ENCODE measurements at places on chromosomes 1 and 21.

- no peak for DNase-seq
Measured at GRCh38 chr1:193787061-193787460, 600.6 kb upstream of the B3GALT2 start.

GRCh38 chr1:230823931-230824381 lies 44.4 kb downstream of the C1orf198 start:
- DNase-seq: no peak

- DNase-seq: no peak
Measured at GRCh38 chr1:154867841-154868605, 2.1 kb downstream of the KCNN3 start.

- no peak for DNase-seq
Measured at GRCh38 chr21:39587376-39587775, 25.4 kb upstream of the B3GALT5 start.

- no peak for DNase-seq
Measured at GRCh38 chr1:62395291-62395690, 41.6 kb upstream of the USP1 start.

GRCh38 chr1:12505231-12505630 lies 112.8 kb downstream of the DHRS3 start:
- no peak for DNase-seq

- DNase-seq: no peak
Measured at GRCh38 chr21:29549614-29550013, 250.9 kb downstream of the BACH1 start.

- DNase-seq: no peak
Measured at GRCh38 chr1:154808261-154808908, 61.7 kb downstream of the KCNN3 start.

- peak; percentile 65 for DNase-seq
Measured at GRCh38 chr1:20100632-20101355, 18.5 kb downstream of the PLA2G2D start.

DNA sequence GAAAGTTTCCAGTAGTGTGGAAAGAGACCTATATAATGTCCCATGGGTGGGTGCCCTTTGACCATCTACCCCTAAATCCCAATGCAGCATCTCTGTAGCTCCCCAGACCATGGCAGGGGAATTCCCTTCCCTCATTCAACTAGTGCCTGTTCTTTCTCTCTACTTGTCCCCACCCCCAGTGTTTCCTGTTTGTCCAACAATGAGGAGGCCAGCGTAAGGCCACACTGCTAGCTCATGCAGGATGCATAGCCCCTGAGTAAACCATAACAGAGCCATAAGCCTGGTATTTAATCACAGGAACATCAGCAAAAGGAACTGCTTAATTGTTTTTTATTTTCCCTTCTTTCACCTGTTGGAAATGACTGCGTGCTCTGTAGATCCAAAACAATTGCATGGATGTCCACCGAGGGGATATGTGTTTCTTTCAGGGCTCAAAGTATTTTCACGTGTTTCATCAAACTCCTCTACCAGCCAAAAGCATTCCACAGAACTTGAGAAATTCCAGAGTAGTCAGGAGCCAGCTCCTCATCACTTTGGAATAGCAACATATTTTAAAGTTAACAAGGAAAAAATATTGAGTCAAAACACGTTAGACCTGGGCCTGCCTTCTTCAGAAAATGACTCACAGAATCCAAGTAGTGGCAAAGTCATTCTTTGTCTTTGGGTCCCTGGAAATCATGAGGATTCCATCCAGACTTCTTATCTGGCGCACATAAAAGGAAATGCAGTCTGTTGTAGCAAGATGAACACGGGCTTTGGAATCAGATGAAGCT lies 162.5 kb upstream of the SGIP1 start:
- no peak for DNase-seq

GRCh38 chr1:179047636-179047997 lies 21.9 kb downstream of the FAM20B start:
- DNase-seq: no peak

- peak; percentile 2 for DNase-seq
Measured at GRCh38 chr1:117181630-117182041, 29.1 kb downstream of the VTCN1 start.

DNA sequence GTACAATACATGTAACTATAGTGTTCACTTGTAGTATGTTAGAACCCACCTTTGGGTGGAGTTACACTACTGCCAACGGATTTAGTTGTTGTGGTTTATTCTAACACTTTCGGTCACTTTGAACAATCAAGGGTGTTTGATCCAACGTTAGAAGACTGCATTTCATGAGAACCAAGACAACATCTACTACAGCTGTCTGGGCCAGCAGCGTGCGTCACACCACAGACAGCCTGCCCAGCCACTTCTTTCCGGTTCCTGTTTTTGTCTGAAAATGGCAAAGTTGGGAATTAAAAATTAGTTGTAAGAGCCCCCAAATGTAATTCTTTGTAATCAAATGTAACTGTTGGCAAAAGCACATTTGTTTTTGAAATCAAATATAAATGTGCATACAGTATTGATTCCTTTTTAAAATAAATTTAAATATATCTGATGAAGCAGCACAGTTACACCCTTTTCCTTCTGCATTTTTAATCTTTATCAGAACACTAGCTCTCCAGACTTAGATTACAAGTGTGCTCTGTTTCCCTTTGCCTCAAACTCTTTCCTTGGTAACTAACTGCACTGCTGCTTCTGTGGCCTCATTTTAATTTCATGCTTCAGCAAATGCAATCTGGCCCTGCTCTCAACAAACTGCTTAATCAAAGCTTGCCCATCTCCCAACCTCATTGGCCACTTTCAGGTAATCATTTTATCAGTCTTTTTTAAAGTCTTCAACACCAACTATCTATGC lies 86.6 kb upstream of the DPH5 start:
- peak; percentile 77 for DNase-seq

DNA sequence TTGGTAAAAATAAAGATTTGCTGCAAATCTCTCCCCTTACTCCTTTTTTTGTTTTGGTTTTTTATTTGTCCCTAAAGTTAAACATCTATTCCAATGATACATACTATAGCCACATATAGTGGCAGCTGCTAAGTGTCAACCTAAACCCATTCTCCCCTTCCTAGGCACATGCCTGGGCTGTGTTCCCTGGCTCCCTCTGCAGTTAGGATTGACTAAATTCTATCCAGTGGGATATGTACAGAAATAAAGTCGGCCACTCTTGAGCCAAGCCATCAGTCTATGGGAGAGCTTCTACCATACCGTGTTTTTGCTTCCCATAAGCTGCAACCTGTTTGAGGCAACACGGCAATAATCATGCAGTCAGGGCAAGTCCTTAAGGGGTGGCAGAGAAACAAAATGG lies 23.6 kb downstream of the MCOLN3 start:
- no peak for DNase-seq

DNA sequence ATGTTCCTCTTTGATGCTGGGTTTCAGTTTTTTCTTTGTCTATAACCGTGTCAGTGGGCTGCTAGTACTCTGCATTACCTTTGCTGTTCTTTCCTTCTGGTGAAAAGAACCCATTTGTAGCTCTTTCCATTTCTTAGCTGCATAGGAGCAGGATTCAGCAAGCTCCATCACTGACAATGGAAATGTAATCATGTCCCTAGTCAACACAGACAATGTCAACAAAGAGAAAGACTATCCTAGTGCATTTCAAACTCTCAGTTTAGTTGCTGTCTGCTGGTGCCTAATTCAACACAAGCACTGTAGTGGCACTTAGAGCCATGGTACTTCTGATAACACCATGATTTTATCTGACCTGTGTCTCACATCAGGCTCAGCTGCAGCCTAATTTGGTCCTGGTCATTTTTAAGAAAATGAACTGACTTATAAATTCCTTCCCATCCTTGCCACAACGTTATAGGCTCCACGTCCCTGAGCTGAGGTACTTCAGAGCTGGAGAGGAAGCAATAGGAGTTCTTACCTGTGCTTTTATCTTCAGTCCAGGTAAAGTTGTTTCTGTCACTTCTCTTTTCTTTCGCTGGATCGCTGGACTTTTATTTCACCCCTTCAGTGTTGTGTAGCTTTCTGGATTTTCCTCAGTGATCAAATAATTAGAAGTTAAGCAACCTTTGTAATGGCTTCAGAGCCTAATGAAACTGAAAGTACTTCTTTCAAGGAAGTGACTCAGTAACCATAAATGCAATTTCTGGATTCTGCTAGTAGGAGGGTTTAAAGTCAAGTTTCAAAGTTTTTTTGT lies at the start of gene GBP3:
TSS of gene GBP3 (minus strand) at position 700 of the 793 bp plus-strand sequence. CDS start 2,145 bp downstream, outside the sequence.
- peak; percentile 85 for DNase-seq

DNA sequence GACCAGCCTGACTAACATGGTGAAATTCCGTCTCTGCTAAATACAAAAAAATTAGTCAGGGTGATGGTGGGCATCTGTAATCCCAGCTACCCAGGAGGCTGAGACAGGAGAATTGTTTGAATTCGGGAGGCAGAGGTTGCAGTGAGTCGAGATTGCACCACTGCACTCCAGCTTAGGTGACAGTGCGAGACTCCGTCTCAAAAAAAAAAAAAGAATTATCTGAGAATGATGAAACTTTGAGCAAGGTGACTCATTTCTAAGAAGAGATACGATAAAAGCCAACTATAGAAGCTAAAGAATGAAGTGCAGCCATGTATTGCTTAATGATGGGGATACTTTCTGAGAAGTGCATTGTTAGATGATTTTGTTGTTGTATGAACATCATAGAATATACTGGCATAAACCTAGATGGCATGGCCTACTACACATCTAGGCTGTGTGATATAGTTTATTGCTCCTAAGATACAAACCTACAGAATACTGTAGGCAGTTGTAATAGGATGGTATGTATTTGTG lies 64.7 kb downstream of the SNRPE start:
- peak; percentile 54 for DNase-seq

DNA sequence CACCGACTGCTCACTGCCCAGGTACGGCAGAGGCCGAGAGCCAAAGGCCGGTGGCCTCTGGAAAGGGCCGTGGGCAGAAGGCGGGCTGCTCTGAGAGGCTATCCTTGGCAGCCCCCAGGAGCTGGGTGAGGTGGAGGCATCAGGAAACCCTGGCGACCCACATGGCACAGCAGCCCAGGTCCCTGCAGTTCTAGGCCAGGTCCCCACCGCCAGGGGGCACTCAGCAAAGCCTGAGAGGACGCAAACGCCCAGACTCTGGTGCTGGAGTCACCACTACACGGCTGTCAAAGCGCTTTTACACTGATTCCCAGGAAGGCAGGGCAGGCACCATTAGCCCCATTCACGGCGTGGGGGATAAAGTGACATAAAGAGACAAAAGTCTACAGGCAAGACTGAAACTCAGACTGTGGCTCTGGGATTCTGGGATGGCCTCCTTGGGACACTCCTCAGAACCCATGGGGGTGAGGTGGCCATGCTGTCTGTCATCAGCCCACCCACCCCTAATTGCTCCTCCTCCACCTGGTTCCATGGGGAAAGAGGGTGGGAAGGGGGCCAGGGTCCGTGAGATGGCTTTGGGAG lies 4.9 kb downstream of the PLEKHG5 start:
- peak; percentile 67 for DNase-seq

All from MV-4-11 (cell line).